ENCODE measurements at places on chromosomes 11 and 22. TPM values are rescaled to one million over a fixed set of nuclear protein-coding genes. Genes with fewer than 3 reads are reported as not detected.

Gene TRIM48
- total RNA-seq = not detected

Gene MYH9
- 357 TPM for total RNA-seq

Gene SOX10
- 1.1 TPM for total RNA-seq

DNA sequence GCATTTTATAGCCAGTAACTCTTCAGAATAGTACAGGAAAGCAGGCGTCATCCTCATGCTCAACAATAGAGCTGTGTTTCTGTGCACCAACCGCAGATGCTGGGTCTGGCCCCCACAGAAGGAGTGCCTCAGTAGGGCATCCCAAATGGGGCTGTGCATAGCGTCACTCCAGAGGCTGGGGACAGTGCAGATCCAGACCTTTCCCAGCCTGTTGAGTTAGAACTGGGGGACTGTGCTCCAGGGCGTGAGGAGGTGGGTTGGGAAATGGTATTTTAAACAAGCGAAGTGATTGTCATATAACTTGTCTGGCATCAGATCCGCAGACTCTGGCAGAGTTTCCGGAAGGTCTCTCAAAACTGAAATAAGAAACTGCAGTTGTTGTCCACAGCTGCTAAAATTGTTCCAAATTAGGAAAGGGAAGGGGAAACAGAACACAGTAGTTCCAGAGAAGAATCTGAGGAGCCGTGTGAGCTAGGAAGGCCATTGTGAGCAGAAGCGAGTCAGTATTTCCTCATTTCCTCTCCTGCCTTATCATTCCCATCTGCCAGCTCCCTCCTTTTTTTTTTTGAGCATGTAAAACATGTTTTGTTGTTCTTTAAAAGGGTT lies 52.2 kb downstream of the JAM3 start:
- no peak overlapping the region for H3K27ac ChIP-seq
- H3K4me1 ChIP-seq = no peaks in the 10 kb centered on the region
- no peak for DNase-seq
- H3K36me3 ChIP-seq = no peaks in the 10 kb centered on the region

DNA sequence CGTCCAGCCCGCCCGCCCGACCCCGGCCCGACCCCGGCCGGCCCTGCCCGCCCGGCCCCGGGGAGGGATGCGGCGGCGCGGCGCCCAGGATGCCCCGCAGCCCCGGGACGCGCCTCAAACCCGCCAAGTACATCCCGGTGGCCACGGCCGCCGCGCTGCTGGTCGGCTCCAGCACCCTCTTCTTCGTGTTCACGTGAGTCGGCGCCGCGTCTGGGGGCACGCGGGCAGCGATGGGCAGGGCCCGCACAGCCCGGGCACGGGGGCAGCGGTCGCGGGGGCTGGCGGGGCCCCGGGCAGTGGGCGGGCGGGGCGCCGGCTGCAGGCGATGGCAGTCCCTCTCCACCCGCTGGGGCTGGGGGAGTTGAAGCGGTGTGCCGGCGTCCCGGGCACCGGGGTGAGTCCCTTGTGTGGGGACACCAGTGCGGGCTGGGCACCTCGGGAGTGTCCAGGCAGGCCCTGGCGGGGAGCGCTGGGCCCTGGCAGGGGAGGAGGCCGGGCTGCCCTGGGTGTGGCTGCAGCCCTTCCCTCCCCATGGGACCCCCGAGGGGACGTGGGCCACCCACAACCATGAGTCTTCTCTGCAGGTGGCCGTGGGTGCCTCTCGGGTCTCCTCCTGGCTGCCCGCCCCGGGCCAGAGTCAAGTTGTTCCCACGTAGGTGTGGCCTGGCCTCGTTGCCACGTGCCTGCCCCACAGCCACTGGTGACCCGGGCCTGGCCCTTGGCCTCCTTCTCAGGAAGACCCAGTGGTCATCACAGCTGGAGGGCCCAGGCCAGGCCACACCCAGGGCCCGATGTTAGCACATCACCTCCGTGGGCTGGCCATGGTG lies 468 bp downstream of the ZDHHC8 start:
- peak overlapping the region; percentile 74 for H3K4me3 ChIP-seq
- H3K36me3 ChIP-seq = no peaks in the 10 kb centered on the region
- no peak for DNase-seq
- H3K4me1 ChIP-seq = peaks cover 7% of the 10 kb centered on the region
- no peaks in the 10 kb centered on the region for H3K27me3 ChIP-seq

DNA sequence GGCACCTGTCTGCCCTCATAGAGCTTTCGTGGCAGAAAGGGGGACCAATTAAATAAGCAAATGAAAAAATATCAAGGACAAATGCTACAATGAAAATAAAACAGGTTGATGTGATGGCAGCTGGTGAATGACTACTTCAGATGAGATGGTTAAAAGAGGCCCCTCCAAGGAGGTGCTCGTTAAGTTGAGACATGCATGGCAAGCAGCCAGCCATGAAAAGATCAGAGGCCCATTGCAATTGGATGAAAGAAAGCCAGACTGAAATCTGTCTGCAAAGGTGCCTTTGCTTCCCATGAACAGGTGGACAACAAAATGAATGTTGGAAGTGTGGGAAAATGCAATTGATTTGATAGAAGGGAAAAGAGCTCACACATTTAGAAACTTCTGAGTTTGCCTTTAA lies 848 bp upstream of the TRPC6 start:
- peaks cover 23% of the 10 kb centered on the region for H3K27me3 ChIP-seq
- no peak for DNase-seq
- H3K4me1 ChIP-seq = no peaks in the 10 kb centered on the region
- no peak overlapping the region for H3K4me3 ChIP-seq
- no peaks in the 10 kb centered on the region for H3K36me3 ChIP-seq

- no peaks in the 10 kb centered on the region for H3K27me3 ChIP-seq
- no peak overlapping the region for H3K27ac ChIP-seq
These were observed 79.8 kb upstream of the CNTN5 start for GRCh38 chr11:98940913-98941312.

- peaks cover 28% of the 10 kb centered on the region for H3K27me3 ChIP-seq
- H3K27ac ChIP-seq = no peak overlapping the region
- DNase-seq = peak; percentile 45
These were observed 178.6 kb downstream of the MIAT start for GRCh38 chr22:26835929-26836528.

DNA sequence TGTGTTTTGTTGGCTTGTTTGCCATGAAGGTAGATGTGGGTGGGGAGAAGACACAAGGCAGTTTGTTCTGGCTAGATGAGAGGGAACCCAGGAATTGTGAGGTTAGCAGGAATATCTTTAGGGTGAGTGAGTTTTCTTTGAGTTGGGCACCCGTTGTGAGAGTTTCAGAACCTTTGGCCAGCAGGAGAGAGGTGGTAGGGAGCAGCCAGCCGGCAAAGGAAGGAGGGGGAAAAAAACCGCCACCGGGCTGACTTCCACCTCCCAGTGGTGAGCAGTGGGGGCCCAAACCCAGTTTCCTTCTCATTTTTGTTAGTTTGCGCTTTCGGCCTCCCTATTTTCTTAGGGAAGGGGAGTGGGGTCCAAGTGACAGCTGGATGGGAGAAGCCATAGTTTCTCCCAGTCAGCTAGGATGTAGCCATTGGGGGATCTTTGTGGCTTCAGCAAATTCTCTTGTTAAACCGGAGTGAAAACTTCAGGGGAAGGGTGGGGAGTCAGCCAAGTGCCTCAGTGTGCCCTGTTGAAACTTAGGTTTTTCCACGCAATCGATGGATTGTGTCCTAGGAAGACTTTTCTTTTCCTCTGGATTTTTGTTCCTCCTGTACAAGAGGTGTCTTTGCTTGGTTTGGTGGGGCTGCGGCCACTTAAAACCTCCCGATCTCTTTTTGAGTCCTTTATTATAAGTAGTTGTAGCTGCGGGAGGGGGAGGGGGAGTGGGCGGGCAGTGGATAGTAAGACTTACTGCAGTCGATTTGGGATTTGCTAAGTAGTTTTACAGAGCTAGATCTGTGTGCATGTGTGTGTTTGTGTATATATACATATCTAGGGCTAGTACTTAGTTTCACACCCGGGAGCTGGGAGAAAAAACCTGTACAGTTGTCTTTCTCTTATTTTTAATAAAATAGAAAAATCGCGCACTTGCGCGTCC lies 1.1 kb upstream of the GCAT start:
- H3K4me3 ChIP-seq = peak overlapping the region; percentile 100
- H3K4me1 ChIP-seq = peaks cover 17% of the 10 kb centered on the region
- H3K27me3 ChIP-seq = no peaks in the 10 kb centered on the region
- H3K36me3 ChIP-seq = no peaks in the 10 kb centered on the region
- H3K27ac ChIP-seq = peak overlapping the region; percentile 66

GRCh38 chr22:50720301-50721256 lies 17.4 kb upstream of the ACR start:
- H3K27me3 ChIP-seq = no peaks in the 10 kb centered on the region
- no peaks in the 10 kb centered on the region for H3K36me3 ChIP-seq
- H3K4me1 ChIP-seq = no peaks in the 10 kb centered on the region

DNA sequence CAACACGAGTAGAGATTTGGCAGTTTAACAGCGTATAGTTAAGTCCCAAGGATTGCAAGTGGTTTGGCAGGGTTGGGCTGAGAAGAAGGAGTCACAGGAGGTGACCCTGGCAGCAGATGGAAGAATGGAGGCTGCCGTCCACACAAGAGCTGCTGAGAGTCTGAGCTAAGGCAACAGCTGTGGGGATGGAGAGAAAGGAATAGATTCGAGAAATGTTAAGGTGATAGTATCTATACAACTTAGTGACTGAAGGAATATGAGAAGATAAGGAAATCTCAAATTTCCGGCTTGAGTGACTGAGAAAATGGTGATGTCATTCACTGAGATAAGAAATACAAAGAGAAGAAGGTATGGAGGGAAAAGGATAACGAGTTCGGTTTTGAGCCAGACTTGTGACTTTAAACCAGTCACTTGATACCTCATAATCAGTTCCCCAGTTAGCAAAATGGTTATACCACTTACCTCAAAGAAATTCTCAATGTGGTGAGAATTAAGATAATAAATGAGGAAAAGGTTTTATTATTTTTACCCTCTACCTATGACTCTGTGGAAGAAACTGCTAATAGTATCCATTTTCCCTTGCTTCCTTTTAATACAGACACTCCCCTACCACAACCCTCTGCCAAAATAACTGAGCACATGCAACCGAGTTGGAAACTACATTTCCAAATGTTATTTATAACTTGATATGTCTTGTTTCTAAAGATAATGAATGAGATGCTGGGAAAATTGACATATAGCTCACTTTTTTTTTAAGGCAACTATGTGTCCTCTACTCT lies 30.7 kb downstream of the FAM168A start:
- H3K4me1 ChIP-seq = peaks cover 12% of the 10 kb centered on the region
- H3K36me3 ChIP-seq = 0 out of 2 replicates have a peak, but pooled peaks cover 7% of the 10 kb centered on the region
- H3K27me3 ChIP-seq = no peaks in the 10 kb centered on the region
- H3K27ac ChIP-seq = no peak overlapping the region

GRCh38 chr22:29701155-29701999 lies 18.4 kb upstream of the CABP7 start:
- no peaks in the 10 kb centered on the region for H3K27me3 ChIP-seq
- H3K36me3 ChIP-seq = no peaks in the 10 kb centered on the region
- peaks cover 50% of the 10 kb centered on the region for H3K4me1 ChIP-seq
